ENCODE measurements at places on chromosomes 11 and 22.

DNA sequence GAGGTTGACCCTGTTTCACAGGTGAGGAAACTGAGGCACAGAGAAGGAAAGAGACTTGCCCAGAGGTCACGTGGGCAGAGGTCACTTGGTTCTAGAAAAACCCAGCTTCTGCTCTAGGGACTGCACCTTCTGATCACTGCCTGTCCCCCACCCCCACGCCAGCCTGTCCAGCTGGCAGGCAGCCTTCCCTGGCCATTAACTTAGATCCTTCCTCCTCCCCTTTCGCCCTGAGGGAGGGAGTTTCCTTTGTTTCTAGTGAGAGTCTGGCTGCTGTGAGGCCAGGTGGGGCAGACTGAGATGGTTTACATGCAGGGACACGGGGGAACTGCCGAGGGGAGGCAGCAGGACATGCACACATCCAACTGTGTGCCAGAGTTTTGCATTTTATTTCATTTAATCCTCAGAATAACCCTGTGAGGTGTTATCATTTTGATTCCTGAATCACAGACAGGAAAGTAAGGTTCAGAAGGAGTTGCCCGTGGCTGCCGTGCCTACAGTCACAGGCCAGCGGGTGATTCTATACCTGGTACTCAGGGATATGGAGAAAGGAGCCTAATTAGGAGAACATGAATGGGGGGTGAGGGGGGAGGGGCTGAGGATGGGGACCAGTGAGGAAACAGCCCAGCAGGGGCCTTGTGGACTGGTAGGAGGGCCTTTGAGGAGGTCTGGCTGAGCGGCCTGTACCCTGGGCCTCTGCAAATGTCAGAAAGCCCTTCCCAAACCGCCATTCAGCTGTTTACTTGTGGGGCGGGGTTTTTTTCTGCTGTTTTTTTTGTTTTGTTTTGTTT, 3.4 kb downstream of the FAM83F start:
- DNase-seq = no peak

DNA sequence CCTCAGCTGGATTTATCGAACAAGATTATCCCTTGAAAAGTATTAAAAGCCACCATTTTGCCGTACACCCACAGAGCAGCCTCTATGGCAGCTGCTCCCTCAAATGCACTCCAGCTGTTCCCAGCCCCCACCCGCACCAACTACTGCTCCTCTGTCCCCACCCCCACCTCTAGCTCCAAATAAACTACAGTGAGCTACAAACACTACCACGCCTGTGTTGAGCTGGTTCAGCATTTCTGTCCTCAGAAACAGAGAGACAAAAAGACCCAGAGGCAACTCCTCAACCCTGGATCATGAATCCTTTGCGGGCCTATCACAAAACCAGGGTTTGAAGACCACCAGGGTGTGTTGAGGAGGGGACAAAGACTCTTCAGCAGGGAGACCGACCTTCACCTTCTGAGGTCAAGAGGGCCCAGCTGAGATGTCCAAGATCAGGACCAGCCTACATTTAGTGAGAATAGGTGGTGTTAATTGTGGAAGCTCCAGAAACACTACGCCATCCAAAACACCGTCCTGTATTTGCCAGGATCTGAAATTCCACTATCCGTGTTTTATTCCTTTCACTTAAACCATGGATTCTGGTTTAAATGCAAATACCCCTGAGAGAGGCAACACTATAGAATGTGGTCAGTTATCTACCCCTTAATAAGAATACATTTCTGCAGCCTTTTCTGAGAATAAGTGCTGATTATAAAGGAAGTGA, 195.9 kb downstream of the DSCAML1 start:
- DNase-seq = no peak

GRCh38 chr11:16603245-16603644, 135.2 kb upstream of the C11orf58 start:
- no peak for DNase-seq

- no peak for DNase-seq
These were observed 114.2 kb upstream of the NAV2 start for GRCh38 chr11:19598456-19598855.

- no peak for DNase-seq
These were observed 54.1 kb upstream of the ARHGAP42 start for GRCh38 chr11:100632941-100633452.

DNA sequence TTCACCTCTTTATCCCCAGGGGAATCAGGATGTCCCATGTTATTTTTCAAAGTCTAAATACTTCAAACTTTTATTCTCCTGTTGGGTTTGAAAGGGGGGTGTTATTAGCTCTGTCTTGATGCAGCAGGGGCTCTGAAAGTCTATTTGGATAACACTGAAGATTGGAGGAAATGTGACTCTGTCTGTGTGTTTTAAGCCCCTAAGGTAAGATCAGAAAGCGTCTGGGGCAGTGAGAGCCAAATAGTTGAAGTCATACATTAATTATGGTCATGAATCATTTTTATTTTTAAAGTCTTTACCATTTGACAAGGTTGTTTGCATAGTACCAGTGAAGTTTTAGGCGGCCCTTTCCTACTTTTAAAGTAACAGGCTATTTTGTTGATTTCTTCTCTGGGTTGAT, 139.0 kb downstream of the UVRAG start:
- no peak for DNase-seq

GRCh38 chr11:68115285-68115684, 5.9 kb downstream of the CHKA start:
- no peak for DNase-seq

DNA sequence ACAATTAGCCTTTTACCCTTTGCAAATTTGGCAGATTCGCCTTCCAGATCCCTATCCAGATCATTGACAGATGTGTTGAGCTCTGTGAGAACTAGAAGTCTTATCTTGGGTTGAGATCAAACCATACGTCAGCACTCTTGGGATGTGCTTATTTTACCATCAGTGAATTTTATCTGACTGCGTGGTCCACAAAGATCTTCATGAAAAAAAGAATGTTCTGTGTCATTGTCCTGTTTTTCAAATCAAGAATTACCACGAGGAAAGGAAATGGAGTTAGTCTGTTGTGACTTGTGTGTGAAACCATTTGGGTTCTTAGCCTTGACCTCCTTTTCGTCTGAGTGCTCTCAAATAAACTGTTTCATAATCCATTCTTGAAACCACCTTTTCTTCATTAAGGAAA, 86.2 kb upstream of the SORL1-AS1 start:
- DNase-seq = peak; percentile 30

GRCh38 chr11:118843565-118843964, 40.1 kb upstream of the CXCR5 start:
- no peak for DNase-seq

GRCh38 chr22:27489178-27489675, 312.3 kb downstream of the MN1 start:
- DNase-seq = no peak

- peak; percentile 73 for DNase-seq
These were observed 8.2 kb downstream of the ARHGEF12 start for GRCh38 chr11:120344302-120345004.

DNA sequence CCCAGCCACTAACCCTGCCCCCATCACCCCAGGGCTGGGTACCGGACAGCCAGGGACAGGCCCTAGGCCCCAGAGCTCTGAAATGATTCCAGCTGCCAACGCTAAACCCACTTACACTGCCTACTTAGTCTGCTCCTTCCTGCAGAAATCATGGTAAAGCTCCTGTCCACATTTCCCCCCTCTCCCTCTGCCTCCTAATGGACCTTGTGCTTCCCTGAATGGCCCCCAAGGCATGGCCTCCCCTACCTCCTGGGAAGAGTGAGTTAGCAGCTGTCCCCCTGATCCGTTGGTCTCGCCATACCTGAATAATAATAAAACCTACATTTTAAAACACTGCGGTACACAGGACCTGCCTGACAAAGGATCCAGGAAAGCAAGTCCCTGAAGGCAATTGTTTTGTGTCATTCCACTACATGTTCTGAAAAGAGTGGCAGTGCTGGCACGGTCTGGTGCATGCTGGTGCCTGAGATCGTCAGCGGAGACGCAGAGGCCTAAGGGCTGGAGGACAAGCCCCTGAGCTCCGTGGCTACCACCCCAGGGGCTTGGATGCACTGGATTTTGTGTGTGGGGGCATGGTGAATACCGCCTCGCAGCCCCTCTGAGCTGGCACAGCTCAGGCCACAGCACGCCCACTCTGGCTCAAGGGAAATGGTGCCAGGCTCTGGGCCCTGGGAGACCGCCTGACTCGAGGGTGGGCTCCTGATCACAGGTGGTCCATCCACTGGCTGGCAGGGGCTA, 186.3 kb downstream of the CTTN start:
- no peak for DNase-seq

- DNase-seq = no peak
These were observed 44.7 kb downstream of the TMEM123 start for GRCh38 chr11:102407901-102408300.

GRCh38 chr11:125073616-125074483, 10.7 kb downstream of the SLC37A2 start:
- no peak for DNase-seq

DNA sequence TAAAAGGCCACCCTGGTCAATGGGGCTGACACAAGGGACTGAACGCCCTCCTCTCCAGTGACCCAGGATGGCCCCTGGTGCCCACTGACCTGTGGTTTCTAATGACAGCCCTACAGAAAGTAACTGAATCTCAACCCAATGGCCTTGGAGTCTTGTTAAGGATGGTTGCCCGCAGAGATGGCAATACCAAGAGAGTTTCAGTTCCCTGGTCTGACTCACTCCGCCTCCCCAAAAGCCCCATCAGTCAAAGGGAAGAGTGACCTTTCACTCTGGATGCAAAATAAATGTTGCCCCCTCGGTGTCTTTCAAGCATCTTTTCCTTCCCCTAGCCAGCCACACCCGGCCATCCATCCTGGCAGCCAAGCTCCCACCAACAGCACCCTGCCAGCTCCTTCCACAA, 57.7 kb upstream of the ISX start:
- DNase-seq = peak; percentile 23

GRCh38 chr11:2752923-2753322, 53.1 kb upstream of the KCNQ1OT1 start:
- peak; percentile 36 for DNase-seq

DNA sequence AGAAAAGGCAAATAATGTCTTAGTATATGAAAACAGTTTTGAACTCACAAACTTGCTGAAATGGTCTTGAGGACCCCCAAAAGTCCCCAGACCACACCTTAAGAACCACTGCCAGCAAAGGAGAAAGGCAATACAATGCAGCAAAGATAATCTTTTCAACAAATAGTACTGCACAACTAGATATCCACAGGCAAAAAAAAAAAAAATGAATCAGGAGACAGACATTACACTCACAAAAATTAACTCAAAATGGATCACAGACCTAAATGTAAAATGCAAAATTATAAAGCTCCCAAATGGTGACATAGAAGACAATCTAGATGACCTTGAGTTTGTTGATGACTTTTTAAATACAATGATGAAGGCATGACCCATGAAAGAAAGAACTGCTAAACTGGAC, 8.3 kb downstream of the PICALM start:
- DNase-seq = no peak

DNA sequence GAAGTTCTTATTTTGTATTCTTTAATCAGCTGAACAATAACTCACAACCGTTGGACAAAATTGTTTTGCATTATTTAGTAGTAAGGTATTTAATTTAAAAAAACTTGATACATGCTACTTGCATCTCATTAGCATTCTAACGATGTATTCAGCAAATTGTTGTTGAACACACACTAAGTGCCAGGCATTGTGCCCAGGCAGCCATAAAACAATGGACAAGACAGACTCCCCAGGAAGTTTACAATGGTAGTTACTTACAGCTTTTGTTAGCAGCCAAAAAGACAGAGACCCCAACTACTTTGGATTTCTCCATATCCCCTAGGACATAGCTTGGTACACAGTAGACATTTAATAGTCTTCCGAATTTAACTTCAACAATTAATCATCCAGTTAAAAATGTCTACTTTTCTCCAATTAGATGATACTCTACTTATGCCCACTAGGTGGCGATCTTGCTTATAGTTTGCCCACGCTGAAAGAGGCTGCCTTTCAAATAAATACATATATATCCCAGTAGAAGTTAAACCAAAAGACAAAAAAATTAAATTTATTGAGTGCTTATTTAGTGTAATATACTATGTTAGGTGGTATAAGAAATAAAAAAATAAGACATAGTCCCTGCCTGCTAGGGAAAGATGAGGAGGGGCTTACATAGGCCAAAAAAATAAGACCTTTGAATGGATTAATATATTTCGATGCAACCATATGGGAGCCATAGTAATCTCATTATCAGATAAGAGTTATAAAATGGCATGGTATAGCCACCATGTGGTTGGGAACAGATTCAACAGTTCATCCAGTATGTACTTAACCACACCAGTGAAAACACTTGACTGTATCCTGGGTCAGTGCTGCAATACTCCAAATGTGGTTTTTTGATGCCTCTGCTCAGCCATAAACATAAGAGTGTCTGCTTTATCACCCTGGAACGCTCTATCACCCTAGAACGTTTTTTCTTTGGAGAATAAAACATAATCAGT, 2.0 kb upstream of the FJX1 start:
- DNase-seq = no peak

DNA sequence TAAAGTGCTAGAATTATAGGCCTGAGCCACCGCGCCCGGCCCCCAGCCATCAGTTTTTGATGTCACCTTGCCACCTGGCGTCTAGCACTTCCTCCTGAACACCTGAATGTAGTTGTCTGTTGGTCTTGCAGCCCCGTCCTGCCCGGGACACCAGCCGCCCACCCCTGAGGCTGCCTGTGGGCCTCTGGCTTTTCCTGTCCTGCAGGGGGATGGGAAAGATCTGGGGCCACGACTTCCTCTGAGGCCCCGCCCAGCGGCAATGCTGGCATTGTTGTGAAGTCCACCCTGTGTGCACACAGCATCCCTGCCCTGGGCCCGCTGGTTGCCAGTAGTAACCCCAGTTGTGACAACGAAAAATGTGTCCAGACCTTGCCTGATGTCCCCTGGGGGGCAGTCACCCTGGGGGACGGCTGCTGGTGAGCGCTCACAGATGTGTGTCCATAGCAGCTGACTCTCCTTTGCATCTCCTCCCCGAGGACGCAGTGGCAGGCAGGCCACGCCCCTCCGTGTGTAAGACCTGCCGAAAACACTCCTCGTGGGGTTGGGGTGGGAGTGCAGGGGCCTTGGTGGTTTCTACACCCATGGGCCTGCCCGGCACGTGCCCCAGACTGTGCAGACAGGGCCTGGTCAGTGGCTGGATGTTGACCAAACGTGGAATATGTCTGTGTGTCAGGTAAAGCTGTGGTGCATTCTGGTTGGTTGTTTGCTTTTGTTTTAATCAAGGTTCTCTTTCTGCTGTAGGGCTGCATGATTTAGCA, 6.8 kb downstream of the SELENOO start:
- no peak for DNase-seq

DNA sequence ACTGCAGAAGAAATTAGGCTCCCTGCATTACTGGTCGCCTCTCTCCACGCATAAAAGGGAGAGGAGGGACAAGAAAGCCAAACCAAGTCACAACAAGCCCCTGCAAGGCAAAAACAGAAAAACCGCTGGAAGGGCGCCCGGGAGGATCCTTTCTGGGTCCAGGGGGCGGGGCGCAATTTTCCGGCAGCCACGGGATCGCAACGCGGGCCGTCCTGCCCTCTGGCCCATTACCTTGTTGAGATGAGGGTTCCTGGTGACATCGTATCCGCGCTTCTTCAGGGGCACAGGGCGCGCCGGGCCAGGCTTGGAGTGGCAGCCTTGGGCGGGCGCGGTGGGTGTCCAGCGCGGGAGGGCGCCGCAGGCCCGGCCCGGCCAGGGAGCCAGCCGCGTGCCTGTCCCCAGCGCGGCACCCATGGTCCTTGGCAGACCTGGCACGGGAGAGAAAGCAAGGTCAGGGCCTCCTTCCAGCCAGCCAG, 847 bp downstream of the ME3 start:
- DNase-seq = no peak

GRCh38 chr11:23123753-23124152, 263.5 kb upstream of the CCDC179 start:
- DNase-seq = no peak

GRCh38 chr11:127875131-127875530, 712.2 kb downstream of the ETS1 start:
- no peak for DNase-seq

Data from GM06990 (cell line).